H54 (cell line): ENCODE measurements at places on chromosomes 2 and 18.

DNA sequence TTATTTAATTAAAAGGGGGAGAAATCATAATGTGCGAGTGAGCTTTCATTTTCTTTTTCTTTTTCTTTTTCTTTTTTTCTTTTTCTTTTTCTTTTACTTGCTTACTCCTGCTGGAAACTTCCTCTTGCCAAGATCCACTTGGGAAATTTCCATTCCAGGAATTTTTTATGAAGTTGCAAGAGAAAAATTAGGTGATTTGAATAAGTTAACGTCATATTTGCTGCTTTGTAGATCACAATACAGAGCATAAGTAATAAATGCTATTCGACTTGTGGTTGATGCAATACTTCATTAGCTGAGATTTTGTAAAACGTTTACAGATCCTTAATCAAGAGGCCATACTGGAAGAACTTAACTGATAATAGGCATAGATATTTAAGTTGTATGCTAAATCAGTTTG, 354.7 kb upstream of the SMIM21 start:
- DNase-seq = no peak

DNA sequence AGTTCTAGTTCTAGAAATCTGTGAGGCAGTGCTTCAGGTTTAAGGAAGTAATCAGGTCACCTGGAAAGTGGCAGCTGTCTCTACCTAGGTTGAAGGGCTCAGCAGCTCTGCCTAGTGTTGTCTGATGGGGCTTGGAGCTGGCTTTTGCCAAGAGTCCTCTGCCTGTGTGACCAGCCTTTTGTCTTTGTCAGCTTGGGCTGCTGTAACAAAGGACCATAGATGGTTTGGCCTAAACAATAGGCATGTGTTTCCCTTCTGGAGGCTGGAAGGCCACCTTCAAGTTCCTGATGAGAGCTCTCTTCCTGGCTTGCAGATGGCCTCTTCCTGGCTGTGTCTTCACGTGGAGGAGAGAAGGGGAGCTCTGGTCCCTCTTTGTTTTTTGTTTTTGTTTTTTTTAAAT, 13.3 kb downstream of the UBE2F start:
- DNase-seq = no peak

DNA sequence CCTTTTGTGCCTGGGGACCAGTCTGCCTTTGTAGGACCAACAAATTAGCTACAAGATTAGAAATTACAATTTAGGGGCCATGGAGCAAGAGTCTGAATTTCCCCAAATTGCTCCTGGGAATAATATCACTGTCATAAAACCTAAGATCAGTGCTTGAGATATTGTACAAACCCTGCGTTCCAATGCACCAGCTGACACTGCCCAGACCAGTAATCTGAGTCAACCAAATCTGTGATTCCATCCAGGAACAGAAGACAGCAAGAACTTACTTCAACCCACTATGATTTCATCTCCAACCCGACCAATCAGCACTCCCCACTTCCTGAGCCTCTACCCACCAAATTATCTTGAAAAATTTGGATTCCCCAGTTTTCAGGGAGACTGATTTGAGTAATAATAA, 1305.0 kb upstream of the NRXN1 start:
- no peak for DNase-seq

DNA sequence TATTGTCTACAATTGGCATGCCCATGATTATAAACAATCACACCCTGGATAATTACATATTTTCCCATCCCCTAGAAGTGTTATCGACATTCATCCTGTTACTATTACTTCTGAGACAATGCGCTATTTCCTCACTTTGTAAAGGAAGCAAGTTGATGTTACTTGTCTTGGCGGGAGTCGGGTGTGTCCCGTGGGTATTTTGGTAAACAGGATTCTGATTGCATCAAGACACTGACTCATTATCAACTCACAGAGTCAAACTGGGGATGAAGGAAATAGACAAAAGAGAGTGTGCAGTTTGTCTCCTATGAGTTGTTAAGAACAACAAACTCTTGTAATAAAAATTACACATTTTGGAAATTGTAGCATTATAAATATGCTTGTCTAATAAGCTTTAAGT, 142.7 kb downstream of the GALR1 start:
- DNase-seq = no peak

DNA sequence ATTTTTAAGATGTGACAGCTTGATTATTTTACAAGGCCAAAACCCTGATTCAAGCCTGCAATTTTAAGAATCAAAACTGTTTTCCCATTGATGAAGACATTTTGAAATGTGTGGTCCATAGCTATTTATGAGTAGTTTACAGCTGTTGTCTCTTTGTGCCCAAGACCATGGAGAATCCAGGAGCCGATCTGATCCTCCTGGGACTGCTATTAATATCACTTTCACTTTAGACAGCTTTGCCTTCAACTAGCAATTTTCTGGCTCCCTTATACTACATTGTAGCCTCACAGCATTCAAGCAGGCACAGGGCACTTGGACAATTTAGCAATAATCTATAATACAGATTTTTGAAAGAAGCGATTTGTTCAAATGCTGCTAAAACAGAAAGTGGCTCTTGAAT, 172.9 kb downstream of the SLC8A1 start:
- no peak for DNase-seq

DNA sequence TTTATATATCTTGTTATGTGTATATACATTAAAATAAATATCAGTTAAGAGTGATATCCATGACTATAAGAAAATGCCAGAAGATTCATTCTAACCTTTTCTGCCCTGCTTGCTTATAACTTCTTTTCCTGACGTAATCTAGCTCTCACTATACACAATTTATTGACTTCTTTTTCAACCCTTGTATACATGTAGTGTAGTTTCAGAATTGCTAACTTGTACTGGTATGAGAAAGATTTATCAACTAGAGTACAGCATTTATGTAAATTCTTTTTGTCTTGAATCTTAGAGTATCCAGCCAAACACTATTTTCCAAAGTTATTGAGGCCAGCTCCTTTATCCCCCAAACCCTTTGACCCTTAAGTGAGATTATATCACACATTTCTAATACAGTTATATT, 798.0 kb upstream of the RAB6C start:
- no peak for DNase-seq

DNA sequence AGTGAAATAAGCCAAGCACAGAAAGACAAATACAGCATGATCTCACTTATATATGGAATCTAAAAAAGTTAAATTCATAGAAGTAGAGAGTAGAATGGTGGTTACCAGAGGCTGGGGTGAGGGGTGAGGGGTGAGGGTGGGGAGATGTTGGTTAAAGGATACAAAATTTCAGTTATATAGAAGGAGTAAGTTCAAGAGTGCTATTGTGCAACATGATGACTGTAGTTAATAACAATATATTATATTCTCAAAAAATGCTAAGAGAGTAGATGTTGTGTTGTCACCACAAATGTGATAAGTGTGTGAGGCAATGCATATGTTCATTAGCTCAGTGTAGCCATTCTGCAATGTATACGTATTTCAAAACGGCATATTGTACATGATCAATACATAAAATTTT, 26.4 kb upstream of the GULP1 start:
- DNase-seq = no peak

DNA sequence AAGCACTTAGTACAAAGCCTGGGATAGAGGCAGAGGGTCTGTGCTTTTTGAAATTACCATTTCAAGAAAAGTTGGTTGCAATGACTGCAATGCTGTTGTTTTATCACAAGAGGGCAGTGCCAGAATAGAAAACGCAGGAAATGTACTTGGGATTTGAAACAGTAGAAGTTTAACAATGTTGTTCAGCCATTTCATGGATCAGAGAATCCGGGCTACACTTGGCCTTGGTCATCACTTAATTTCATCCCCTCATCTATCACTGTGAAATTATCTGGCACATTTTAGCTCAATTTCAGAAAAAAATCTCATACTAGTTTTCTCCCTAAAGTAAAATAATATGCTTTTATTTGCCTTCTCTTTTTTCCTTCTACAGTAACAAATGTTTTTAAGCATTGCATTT, 70.8 kb downstream of the RAPGEF4 start:
- peak; percentile 16 for DNase-seq

- no peak for DNase-seq
Measured at GRCh38 chr2:22843919-22844537, 541.0 kb upstream of the KLHL29 start.

GRCh38 chr2:162072181-162072702, 1.8 kb downstream of the DPP4 start:
- DNase-seq = peak; percentile 24

DNA sequence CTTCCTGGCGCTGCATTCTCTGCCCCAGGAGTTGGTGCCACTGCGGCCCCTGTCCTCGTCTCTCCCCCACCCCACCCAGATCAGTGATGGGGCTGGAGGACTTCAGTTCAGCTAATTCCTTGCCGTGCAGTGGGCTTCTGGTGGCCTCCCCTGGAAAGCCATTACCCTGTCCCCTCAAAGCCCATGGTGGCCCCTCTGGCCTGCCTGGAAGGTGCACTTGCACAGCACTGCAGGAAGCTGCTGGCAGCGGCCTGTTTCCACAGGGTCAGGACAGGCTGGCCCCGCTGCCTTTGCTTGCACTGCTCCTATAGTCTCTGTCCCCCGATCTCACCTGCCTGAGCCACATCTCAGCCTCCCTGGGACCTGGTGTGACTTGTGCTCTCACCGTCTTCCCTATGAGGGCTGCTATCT, 105.1 kb downstream of the USP40 start:
- no peak for DNase-seq

GRCh38 chr2:45763255-45763654, 111.8 kb downstream of the PRKCE start:
- no peak for DNase-seq

DNA sequence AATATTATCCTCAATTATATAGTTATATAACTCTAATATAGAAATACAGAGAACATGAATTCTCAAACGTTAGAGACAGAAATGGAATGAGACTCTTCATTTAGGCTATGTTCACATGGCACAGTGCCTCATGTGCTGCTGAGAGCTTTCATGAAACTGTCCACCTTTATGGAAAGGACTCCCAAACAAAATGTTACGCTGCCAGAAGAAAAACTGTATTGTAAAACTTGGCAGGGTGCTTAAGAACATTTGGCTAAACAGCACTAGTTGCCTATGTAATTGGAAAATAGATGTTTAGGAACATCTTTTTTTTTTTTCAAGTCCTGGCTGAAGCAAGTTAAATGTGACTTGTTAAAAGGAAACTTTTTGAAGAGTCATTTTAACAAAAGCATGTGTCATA, 396.0 kb downstream of the ERBB4 start:
- no peak for DNase-seq

GRCh38 chr2:66576311-66576560, 141.3 kb downstream of the MEIS1 start:
- DNase-seq = no peak

DNA sequence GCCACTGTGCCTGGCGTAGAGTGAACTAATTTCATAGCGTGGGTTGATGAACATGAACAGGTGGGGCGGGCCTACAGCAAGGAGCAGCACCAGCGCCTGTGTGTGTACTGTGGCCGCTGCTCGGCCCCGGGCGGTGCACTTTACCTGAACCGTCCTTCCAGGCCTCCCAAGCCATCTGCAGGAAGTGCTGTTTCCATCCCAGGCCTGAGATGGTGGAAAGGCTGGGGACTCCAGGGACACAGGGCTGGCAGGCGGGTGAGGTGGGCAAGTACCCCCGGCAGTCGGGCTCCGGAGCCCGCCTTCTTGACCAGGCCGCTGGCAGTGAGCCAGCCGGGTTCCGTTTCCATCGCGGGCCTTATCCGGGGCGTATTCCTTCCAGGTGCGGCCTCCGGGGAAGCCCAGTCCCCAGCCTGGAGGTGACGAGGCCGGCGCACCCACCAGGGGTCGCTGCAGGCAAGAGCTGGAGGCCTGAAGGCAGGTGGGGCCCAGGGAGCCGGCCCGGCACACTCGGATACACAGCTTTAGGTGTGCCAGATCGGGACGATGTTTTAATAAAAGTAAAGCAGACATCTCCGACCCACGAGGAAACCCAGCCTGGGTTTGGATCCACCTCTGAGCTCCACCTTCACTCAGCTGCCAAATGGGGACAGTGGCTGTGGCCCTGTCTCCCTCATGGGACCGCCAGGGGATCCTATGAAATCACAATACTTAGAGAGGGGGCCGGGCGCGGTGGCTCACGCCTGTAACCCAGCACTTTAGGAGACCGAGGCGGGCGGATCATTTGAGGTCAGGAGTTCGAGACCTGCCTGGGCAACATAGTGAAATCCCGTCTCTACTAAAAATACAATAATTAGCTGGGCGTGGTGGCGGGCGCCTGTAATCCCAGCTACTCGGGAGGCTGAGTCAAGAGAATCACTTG, 22.7 kb upstream of the PDIA6 start:
- peak; percentile 78 for DNase-seq

GRCh38 chr2:7375901-7376300, 458.7 kb downstream of the RNF144A start:
- no peak for DNase-seq

- DNase-seq = no peak
Measured at GRCh38 chr2:168432565-168433186, 23.4 kb upstream of the CERS6 start.

GRCh38 chr2:181907635-181908034, 16.1 kb downstream of the ITPRID2 start:
- DNase-seq = no peak

- DNase-seq = no peak
Measured at GRCh38 chr2:241808721-241809382, at the start of gene NEU4. Gene NEU4 (plus strand): TSS chr2:241809193. CDS start chr2:241814485, 5,292 bp downstream.

GRCh38 chr2:233208382-233209116, 42.9 kb upstream of the ATG16L1 start:
- peak; percentile 75 for DNase-seq

DNA sequence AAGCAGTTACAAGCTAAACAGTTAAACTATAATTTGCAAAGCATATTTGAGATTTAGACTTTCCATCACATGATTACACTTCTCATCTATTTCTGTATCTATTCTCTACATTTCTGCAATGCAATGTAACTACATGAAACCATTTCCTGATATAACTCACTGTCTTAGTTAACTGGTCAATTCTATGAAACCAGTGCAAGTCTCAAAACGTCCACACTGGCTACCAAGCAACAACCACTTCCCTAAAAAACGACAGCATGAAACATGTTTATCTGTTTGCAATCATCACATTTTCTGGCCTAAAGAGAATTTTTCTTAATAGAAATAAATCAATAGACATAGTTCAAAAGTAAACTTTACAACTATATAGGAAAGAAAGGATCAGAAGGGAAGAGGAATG, 17.4 kb downstream of the FECH start:
- DNase-seq = no peak

DNA sequence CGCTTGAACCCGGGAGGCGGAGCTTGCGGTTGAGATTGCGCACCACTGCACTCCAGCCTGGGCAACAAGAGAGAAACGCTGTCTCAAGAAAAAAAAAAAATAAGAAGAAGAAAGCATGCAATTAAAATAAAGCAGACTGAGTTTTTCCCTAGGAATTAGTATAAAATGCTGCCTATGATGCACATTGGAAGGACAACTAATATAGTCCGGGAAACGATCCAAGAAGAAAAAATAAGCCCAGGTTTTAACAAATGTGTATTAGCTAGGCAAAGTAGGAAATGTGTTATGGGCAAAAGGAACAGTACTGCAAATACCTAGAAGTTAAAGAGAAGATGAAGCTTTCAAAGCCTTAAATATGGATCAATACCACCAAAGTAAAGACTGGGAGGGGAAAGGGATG, 64.0 kb downstream of the SPIRE1 start:
- no peak for DNase-seq

GRCh38 chr2:140526575-140526974, 1604.2 kb downstream of the LRP1B start:
- DNase-seq = no peak
